NCI-H1417 treated with DMSO at 0.1 percent for 48 hours (cell line): ENCODE measurements at places on chromosomes 1 and 21.

GRCh38 chr1:108747171-108747850 lies 837 bp downstream of the STXBP3 start:
- no peak for DNase-seq

DNA sequence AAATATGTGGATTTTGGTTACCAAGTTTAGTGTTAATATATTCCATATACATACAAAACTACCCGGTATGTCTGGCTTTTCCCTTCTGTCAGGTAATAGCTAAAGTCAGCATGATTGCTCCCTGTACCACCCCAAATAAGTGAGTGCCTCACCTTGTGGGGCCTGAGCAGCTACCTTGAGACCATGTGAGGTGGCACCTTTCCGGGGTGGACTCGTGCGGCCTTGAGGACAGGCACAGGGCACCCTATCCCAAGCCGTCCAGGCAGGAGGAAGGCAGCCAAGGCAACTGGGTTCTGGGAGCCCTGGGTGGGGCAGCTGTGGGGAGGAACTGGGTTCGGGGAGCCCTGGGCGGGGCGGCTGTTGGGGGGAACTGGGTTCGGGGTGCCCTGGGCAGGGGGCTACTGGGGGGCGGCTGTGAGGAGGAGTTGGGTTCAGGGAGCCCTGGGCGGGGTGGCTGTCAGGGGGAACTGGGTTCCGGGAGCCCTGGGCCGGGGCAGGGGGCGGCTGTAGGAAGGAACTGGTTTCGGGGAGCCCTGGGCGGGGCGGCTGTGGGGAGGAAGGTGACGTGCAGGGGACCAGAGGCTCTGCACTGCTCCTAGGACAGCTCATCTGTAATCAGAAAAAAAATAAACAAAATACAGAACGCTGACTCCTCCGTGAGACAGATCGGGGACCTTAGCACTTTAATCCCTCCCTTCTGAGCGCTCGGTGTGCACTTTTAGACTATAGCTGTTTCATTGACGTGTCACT lies 63.3 kb downstream of the POFUT2 start:
- no peak for DNase-seq

GRCh38 chr1:31756578-31756977 lies 7.6 kb downstream of the ADGRB2 start:
- DNase-seq: no peak

GRCh38 chr1:85318217-85318616 lies 41.8 kb upstream of the BCL10 start:
- DNase-seq: no peak

GRCh38 chr1:44406737-44407429 lies 1.8 kb downstream of the RNF220 start:
- no peak for DNase-seq

DNA sequence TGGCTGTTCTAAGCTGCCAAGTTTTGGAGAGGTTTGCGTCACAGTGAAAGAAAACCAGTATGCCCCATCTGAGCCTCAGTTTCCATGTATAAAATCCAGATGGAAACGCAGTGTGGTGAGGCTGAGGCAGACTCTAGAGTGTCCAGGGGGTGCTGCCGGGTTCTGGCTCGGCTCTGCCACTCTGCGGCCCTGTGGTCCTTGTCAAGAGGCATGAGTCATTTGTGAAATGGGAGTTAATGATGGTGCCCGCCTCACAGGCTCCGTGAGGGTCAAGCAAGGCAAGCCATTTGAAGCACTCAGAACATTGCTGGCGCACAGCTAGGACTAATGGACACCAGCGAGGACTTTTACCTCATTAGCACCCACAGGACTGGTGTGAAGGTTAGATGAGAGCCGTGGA lies 214.3 kb downstream of the PTPRU start:
- no peak for DNase-seq

DNA sequence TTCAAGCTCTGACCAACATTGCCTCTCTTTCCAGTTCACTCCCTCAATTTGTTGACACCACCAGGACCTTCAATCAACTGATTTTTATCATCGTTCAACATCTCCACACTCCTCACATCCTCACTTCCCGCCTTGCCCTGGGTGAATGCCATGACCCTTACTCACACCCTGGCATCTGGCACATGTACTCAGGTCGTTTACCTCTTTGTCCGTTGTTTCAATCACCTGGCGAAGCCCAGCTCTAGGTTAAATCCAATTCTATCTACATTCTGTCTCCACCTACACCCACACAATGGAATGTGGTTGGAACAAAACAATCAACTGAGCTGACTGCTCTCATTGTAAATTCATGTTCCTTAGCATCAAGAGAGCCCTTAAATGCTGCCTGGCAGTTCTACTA lies 24.2 kb upstream of the TBX15 start:
- DNase-seq: no peak

- no peak for DNase-seq
These were observed 39.4 kb upstream of the PTGFRN start for GRCh38 chr1:116870300-116870699.

DNA sequence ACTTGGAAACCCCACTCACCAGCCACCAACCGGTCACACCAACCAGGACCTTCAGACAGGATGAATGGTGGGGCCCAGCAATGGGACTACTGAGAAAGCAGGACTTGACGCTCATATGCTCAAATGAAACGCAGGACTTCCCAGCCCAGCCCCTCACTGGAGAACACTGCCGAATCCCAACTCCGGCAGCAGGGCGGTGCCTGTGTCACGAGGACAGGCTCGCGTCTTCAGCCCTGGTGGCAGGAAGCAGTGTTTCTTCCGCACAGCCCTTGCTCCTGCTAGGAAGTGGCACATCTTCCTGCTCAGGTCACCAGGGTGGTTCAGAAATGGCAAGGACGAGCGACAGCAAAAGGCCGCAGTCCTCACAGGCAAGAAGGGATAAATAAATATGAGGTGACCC lies 38.9 kb downstream of the CD58 start:
- DNase-seq: no peak

GRCh38 chr1:64038119-64038518 lies 165.3 kb upstream of the UBE2U start:
- no peak for DNase-seq

- DNase-seq: no peak
These were observed 38.5 kb upstream of the LAX1 start for GRCh38 chr1:203726417-203726867.

DNA sequence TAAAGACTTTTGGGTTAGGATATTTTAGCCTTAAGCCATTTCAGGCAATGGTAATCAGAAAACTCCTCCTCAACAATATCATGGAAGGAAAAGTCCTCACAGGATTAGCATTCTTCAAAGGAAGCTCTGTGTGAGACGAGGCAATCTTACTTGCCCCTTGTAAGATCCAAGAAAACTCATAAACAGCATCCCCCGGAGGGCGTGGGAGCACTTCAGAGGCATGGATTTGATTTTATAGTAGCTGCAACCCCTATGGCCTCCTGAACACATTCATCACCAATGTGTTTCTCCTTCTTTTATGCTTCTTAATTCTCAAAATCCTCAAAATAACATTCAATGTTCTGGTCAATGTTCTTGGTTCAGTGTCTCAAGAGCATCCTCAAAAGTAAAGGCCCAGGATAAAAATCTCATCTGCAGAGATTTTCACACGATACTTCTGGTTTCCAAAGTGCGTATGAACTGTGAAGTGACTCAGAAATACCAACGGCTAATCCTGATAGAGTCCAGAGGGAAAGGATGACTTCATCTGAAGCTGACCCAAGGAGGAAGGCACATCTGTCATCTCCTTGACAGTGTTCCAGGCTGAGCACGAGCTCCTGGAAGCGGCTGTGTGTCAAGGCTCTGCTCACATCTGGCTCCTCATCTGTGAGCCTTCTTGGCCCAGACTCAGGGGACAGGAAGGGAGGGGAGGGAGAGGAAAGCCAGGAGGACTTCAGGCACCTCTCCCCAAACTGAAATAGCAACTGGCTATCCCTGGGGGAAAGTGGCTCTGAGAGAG lies 49.3 kb upstream of the PSEN2 start:
- DNase-seq: no peak

- DNase-seq: no peak
These were observed 794 bp upstream of the TOR3A start for GRCh38 chr1:179080866-179081686.

- DNase-seq: no peak
These were observed 107.6 kb downstream of the CCDC185 start for GRCh38 chr1:223500560-223501425.

GRCh38 chr1:8015036-8015808 lies 10.9 kb downstream of the ERRFI1 start:
- DNase-seq: no peak

DNA sequence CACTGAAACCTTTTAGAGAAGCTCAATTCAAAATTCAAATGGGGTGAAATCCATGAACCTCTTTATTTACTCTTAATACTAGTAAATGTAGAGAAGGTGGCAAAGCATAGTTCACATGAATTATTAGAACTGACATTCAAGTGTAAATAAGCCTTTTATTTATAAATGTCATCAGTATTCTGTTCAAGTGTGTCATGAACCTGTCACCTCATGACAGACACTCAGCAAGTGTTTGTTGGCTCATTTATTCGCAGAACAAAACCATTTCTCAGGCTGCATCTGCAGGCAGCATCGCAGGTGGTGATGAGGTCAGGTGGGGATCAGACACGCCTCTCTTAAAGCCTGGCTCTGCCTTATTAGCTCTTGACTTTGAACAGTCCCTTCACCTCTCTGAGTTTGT lies 116.6 kb downstream of the SETD4 start:
- peak; percentile 67 for DNase-seq

DNA sequence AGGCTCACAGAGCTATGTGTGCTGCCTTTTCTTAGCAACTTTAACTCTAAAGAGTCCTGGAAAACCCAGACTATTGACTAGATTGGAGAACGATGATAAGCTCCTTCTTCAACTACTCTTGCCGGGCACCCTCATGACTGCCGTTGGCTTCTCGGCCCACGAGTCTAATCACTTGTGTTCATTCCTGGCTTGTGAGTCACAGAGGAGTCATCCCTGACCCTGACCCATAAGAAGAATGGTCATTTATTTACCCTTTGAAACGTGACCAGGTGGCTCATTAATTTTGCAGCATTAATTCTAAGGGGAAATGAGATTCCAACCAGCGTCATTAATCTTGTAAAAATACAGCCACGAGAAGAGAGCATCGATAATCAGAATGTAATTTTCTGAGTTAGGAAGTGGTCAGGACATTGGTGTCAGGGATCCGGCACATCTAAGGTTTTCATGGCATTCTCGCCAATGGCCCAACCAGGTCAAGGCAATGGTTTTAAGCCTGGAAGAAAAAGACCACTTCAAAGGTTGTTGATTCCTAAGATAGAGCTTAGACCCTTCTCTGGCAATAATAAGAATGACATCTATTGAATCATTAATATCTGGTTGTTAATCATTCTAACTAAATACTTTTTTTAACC lies 183.6 kb upstream of the RUNX1 start:
- DNase-seq: no peak

- no peak for DNase-seq
These were observed 269.4 kb downstream of the LRRC7 start for GRCh38 chr1:69836971-69837636.

DNA sequence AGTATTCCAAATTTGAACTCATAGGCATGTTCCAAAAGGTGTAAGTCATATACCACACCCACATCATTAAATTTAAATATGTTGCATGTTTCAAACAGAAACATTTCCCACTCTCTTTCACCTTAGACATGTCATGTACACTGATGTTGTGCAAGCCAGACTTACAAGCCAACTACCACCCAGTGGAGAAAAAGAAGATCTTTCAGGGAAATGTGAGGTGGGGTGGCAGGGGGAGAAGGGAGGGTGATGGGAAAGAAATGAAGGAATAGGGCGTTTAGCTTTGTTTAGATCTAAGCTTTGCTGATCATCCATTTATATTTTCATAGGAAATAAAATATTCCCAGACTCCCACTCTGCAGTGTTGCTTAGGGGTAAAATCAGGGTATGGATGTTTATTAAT lies 1.6 kb downstream of the NEGR1 start:
- DNase-seq: no peak

GRCh38 chr1:236168716-236169429 lies 26.5 kb downstream of the GPR137B start:
- no peak for DNase-seq

DNA sequence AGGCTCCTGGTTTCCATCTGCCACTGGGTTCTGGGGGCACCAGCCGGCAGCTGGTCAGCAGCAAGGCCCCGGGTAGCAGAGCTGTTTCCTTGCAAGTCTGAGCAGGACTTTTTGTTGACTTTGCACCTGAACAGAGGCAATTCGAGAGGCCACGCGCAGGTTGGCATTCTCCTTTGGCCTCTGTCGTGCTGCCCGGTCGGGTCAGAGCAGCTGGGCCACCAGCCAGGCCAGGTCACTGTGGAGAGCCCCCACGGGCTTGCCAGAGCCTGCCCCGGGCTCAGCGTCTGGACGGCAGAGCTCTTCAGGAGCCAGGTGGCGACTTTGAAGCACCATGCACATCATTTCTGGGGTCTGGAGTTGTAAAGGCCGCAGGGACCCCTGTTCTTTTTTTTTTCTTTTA lies 28.4 kb upstream of the TMEM52 start:
- DNase-seq: no peak

- DNase-seq: no peak
These were observed 3.3 kb downstream of the MAPKAPK2 start for GRCh38 chr1:206687915-206688442.

- DNase-seq: no peak
These were observed 276.3 kb upstream of the GREM2 start for GRCh38 chr1:240888039-240888786.

DNA sequence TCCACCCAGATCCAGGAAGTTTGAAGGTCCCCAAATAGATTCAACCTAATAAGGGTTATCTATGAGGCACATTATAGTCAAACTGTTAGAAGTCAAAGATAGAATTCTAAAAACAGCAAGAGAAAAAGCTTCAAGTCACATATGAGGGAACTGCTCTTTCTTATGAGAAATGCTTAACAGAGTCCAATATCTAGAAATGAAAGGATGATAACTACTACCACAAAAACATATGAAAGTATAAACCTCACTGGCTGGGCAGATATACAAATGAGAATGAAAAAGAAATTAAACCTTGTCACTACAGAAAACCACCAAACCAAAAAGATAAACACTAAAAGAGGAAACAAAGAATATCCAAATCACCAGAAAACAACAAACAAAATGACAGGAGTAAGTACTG lies 201.8 kb downstream of the KCNH1 start:
- no peak for DNase-seq

GRCh38 chr1:234175363-234175762 lies 197.9 kb upstream of the COA6 start:
- DNase-seq: no peak

DNA sequence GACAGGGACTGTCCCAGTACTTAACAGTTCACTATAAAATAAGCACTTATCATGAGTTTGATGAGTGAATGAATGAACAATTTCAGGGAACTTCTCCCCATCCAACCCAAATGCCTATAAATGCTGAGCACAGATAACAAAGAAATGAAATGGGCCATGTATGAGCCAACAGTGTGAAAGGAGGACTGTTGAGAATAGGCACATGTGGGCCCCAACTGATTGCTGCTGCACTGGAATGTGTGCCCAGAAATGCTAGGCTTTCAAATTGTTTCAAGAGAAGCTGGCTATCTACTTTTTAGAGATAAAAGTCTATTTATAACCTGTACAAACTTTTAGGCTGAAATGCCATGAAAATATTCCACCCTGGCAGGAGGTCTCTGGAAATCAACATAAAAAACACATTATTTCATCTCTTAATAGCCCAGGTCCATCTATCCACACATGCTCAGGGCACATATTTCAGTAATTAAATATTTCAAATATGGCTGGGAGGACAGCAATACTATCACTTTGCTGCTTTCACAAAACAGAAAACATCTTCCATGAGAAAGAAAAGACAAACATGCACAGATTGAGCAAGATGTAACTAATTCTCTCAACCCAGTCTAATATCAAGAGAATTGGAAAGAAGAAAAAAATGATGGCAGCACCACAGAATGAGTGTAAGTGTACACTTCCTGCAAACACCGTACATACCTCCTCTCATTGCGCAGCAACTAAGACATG lies 49.8 kb downstream of the COLGALT2 start:
- DNase-seq: no peak

- DNase-seq: no peak
These were observed 75.0 kb downstream of the PTPN14 start for GRCh38 chr1:214476229-214476985.
